SJCRH30 (cell line): ENCODE measurements at places on chromosomes 3 and 15.

GRCh38 chr15:95998935-95999334 lies 331.6 kb upstream of the NR2F2 start:
- no peak for DNase-seq

GRCh38 chr3:53051929-53052328 lies 6.1 kb upstream of the SFMBT1 start:
- DNase-seq: no peak

GRCh38 chr15:39462691-39463090 lies 118.2 kb upstream of the THBS1 start:
- DNase-seq: no peak

GRCh38 chr3:52783211-52783555 lies 5.8 kb downstream of the ITIH1 start:
- DNase-seq: no peak

GRCh38 chr15:41936155-41936554 lies 36.2 kb downstream of the EHD4 start:
- no peak for DNase-seq

- no peak for DNase-seq
Measured at GRCh38 chr15:85031086-85031943, 49.7 kb downstream of the PDE8A start.

GRCh38 chr15:63296195-63296594 lies 18.8 kb downstream of the APH1B start:
- no peak for DNase-seq

DNA sequence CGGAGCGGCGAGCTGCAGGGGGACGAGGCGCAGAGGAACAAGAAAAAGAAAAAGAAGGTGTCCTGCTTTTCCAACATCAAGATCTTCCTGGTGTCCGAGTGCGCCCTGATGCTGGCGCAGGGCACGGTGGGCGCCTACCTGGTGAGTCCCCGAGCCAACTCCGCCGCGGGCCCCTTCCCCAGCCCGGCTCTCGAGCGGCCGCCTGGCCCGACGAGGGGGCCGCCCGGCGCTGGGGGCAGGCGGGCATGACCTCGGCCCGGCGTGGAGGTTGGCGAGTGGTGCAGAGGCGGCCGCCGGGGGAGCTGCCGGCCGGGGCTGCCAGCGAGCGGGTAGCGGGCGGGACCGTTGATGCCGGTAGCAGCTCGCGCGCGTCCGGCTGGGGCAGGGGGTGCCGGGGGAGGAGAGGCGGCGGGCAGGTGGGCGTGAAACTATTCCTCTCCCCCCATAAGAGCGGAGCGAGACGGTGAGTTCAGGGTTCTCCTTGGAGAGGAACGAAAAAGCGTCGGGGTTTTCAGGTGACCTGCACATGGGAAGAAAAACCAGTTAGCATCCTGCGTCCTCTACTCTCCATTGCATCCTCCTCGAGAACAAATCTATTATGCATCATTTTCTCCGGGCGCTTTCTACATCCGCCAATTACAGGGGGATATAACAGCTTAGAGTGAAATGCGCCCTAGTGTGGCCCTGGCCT lies 585 bp downstream of the SLCO3A1 start:
- DNase-seq: peak; percentile 26

- DNase-seq: no peak
Measured at GRCh38 chr3:152205097-152205593, 63.6 kb upstream of the MBNL1 start.
